NCI-H146 (cell line): ENCODE measurements at places on chromosomes 16 and 17.

- no peak for DNase-seq
Measured at GRCh38 chr16:83717814-83718213, 90.0 kb upstream of the HSBP1 start.

DNA sequence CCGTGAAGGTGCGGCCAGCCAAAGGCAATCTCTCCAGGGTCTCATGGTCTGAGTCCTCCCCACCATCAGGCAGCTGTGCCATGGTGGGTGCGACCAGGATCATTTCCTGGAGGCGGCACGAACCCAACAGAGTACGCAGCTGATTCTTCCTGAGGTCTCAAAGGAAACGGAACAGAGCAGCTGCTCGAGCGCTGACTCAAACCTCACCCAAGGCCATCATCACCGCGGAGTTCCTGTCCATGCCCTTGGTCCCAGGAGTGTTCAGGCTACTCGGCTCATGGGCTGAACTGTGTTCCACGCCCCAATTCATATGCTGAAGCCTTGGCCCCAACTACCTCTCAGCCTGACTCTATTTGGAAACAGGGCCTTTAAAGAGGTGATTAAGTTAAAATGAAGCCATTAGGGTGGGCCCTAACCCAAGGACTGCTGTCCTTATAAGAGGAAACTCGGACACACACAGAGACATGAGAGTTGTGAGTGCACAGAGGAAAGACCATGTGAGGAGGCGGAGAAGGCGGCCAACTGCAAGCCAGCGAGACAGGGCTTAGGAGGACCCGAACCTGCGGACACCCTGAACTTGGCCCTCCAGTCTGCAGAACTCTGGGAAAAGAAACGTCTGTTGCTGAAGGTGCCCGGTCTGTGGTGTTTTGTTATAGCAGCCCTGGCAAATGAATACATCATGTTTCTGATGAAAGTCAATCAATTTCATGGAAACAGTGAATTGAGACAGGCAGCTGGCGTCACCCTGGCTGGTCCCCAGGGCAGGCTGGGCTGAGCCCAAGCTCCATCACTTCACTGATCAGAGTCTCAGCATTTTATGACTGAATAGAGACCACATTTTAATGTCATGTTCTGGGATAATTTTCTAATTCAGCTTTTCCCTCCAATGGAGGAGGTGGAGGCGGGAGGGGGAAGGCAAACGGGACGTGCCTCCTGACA, 13.7 kb downstream of the MXRA7 start:
- DNase-seq = no peak

DNA sequence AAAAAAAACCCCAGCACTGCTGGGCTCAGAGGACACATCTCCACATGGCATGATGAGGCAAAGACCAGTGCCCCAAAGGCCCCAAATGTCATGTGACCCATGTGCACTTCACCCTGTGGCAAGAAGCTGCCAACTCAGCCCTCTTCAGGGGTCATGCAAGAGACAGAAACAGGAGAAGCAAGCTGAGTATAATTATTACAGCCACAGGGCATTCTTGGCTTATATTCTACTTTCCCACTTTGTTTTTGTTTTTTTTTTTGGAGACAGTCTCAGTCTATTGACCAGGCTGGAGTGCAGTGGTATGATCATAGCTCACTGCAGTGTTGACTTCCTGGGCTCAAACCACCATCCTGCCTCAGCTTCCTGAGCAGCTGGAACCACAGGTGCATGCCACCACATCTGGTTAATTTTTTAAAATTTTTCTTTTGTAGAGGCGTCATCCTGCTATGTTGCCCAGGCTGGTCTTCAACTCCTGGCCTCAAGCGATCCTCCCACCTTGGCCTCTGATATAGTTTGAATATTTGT, 32.7 kb upstream of the LITAF start:
- DNase-seq = no peak

- DNase-seq = no peak
Measured at GRCh38 chr17:39011907-39012468, 44.8 kb upstream of the FBXO47 start.

GRCh38 chr17:79305768-79306423, 231.3 kb downstream of the ENGASE start:
- DNase-seq = no peak

GRCh38 chr17:41548844-41549595, 20.9 kb upstream of the KRT19 start:
- DNase-seq = peak; percentile 84

GRCh38 chr17:31524926-31525800, 133.7 kb downstream of the RAB11FIP4 start:
- peak; percentile 32 for DNase-seq

- no peak for DNase-seq
Measured at GRCh38 chr16:58265480-58266052, 29.3 kb downstream of the PRSS54 start.

DNA sequence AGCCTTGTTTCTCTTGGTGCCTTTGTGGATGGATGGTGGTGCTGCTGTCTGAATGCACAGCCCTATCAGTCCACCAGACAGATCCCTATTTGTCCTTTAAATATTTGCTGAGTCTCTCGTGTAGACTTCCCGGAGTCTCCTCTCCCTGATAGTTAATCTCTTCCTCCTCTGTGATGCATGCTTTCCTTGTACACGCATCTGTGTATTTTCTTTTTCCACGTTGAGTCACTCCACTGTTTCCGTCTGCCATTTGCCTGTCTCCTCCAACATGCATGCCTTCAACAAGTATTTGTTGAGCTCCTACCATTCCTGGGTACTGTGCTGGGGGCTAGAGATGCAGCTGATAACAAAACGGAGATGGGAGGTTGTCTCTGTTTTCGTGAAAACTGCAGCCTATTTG, 282.6 kb downstream of the HAPSTR1 start:
- DNase-seq = no peak

- DNase-seq = no peak
Measured at GRCh38 chr16:565419-566330, 1.1 kb upstream of the NHLRC4 start.

DNA sequence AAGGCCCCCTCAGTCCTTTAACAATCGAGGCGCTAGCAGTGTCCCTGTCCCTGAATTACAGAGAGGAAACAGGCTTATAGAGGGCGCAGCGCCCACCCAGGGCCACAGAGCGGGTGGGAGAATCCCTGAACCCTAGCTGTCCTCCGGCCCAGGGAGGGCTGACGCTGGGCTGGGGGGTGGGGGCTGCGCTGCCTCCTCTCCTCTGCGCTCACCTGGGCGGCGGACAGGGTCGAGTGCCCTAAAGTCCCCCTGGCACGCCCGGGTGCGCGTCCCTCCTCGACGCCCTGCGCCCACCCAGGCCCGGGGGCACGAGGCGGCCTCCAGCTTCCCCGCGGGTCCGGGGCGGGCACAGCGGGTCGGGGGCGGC, 200.4 kb upstream of the N4BP1 start:
- no peak for DNase-seq
